OCI-M1 (cell line): ENCODE measurements at places on chromosomes 7 and 10.

GRCh38 chr10:70391654-70392053 is 9.2 kb upstream of the LRRC20 start:
- DNase-seq = peak; percentile 22

DNA sequence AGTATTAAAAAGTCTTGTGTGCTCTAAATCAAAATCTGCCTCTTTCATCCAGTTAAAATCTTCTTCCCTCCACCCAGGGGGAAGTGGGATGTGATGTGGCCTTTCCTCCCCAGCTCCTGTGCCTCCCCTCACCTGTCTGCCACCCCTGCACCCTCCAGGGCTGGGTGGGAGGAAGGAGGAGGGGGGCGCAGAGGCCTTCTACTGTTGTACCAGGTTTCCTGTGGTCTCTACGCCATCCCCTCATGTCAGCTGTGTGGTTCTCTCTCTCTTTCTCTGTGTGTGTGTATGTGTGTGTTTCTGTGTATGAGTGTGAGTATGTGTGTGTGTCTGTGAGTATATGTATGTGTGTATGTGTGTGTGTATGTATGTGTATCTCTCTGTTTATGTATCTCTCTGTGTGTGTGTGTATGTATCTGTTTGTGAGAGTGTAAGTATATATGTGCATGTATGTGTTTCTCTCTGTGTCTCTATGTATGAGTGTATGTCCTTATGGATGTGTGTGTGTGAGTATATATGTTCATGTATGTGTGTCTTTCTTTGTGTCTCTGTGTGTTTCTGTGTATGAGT is 45.5 kb upstream of the C10orf71 start:
- DNase-seq = no peak

DNA sequence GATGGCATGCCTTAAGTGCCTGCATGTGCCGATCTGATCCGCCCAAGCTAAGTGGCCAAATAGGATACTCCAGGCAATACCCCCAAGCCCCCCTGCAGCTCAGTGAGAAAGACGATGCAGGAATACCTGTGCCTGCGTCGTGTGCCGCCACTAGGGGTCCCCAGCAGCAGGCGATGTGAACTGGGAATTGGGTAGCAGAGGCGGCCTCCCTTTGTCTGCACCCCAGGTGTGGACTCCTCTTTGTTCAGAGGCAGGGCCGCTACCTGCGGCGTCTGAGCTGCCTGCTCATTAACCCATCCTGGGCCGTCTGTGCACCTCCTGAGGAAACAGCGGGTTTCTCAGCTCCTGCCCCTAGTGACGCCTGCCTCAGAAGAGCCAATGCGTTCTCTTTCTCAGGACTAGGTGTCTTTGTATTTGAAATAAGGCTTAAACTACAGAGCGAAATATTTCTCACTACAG is 4.8 kb upstream of the CHN2 start:
- peak; percentile 36 for DNase-seq

DNA sequence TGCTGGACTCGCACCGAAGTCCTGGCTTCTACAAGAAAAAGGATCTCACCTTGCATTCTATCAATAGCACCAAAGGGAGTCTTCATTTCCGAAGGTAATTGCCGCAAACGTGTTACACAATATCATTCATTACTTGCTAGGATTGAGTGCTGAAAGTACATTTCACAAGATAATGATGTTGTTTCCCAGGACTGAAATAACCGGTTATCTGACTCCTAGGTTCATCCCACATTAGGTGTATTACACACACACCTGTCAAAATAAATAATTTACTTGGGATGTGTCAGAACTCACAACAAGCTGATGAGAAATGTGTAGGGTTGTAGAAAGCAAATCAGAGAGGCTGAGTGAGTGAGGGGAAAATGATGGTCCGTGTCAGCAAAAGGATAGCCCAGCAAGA is 219.4 kb upstream of the RHOBTB1 start:
- no peak for DNase-seq

DNA sequence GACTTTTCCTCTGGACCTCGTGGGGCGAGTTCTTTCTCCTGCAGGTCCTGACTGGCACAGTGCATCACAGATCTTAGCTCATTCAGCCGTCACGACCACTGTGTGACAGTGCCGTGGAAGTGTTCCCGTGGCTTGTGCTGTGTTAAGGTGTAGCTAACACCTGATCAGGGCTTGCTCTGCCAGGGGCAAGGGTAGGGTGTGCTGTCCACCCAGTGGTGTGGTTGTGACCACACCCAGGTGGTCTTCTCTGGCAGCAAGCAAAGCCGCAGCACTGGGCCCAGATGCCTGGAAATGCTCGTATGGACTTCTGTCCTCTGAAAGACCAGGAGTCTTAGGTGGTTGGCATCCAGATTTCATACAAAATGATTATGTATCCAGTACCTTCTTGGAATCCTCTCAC is 86.2 kb downstream of the GLRX3 start:
- no peak for DNase-seq

GRCh38 chr7:24501009-24501408 is 72.2 kb upstream of the PALS2 start:
- no peak for DNase-seq

DNA sequence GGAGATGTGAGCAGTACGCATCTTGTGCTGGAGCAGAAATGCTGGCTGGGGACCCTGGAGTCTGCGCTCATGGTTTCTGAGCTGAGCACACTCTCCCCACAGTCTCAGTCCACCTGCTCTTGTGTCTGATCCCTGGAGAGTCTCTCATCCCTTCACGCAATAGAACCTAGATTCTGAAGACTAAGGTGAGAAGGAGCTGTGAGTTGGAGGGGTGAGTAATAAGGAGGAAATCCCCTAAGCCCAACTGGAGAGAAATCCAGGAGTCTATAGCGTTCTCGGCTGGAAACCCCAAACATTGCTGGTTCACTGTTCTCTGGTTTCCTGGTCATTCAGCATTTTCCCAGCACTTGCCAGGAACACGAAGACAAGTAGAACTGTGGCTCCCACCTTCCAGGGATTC is 68.3 kb upstream of the SMNDC1 start:
- no peak for DNase-seq

DNA sequence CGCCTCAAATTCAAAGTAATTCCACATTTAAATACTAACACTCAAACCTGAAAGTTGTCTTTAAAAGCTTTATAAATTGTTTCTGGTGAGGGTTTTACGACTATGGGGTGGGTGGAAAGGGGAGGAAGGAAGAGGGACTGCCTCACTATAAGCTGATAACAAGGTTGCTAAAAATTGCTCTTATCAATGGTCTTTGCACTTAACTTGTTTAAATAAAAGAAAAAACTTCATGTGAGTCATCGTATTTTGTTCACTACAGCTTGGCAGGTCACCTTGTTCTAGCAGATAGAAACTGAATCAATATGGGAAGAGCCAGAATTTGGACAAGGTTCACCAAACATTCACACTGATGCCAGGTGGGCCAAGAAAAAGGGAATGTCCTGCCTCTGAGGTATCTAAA is 129.2 kb downstream of the TES start:
- DNase-seq = peak; percentile 29

GRCh38 chr7:117135553-117135891 is 182.2 kb downstream of the ST7 start:
- no peak for DNase-seq

DNA sequence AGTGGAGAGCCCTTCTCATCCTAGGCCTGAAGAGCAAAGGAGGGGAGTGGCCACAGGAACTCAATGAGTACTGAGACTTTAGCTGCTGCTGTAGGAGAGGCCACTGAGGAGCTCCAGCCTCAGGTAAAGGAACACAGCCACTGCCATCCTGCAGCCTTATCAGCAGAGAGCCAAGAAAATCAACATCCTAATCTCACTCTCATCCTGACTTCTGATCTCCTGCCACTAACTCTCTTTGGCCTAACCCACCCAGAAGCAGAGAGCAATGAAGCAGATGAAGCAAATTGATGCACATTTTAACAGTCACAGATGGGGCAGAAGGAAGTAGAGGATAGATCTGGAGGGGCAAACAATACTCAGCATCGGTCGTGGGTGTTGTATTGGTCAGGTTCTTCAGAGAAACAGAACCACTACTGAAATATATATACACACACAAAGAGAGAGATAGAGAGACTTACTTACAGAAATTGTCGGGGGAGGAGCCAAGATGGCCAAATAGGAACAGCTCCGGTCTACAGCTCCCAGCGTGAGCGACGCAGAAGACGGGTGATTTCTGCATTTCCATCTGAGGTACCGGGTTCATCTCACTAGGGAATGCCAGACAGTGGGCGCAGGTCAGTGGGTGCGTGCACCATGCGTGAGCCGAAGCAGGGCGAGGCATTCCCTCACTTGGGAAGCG is 297.6 kb downstream of the MTERF1 start:
- no peak for DNase-seq

DNA sequence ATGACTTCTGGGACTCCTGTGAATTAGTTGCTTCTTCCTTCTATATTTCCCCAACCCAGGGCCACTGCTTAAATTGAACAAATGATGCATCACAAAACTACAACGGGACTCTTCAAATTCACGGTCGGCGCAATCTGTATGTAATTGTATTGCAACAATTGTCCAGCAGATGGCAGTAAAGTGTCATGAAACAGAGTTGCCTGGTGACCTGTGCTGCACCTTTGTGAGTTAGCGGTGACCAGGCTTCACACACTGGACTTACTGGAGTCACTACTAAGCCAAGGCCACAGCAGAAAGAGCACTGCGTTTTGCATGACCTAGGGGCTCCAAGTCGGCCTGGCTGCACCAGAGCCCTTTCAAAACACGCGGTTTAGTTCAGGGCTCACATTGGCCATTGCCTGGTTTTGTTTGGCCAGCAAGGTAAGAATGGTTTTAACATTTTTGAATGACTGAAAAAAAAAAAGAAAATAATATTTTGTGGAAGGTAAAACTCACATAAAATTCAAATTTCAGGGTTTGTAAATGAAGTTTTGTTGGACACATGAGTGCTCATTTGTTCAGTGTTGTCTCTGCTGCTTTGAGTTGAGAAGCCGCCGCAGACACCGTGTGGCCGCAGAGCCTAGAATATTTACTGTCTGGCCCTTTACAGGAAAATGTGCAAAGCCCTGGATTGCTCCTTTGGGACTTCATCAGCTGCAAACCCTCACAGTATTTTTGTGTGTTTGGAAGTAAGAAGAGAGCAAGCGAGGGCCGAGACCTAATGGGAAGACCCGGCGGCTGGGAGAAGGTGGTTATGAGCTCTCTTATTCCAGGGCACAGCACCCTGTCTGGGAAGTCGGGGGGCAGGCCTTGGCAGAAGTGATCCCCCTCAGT is 23.2 kb upstream of the ZNF32 start:
- peak; percentile 81 for DNase-seq

GRCh38 chr10:112767156-112767555 is 182.9 kb upstream of the TCF7L2 start:
- no peak for DNase-seq

DNA sequence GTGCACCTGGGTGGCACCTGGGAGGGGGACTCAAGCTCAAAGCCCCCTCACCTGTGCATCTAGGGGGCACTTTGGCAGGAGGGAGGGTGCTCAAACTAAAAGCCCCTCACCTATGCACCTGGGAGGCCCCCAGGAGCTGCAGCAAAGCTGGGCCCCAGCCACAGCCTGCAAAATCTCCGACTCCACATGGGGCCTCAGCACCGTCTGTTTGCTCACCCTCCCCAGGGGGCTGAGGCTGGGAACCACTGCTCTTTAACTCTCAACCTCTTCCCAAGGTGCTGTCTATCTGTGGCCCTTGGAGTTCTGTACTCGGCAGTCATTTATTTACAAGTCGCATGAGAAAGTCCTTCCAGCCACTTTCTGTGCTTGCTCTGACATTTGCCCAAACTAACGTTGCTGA is 458.4 kb downstream of the DNAJB6 start:
- DNase-seq = no peak

GRCh38 chr7:92904244-92905131 is 68.1 kb upstream of the CDK6 start:
- peak; percentile 100 for DNase-seq

GRCh38 chr7:121330053-121330833 is 1.4 kb downstream of the WNT16 start:
- DNase-seq = no peak

- DNase-seq = peak; percentile 53
These were observed 566.4 kb downstream of the GFRA1 start for GRCh38 chr10:115706488-115707076.

GRCh38 chr7:37826825-37827224 is 21.6 kb upstream of the NME8 start:
- no peak for DNase-seq

GRCh38 chr10:805620-806305 is 116.3 kb upstream of the DIP2C start:
- DNase-seq = no peak

DNA sequence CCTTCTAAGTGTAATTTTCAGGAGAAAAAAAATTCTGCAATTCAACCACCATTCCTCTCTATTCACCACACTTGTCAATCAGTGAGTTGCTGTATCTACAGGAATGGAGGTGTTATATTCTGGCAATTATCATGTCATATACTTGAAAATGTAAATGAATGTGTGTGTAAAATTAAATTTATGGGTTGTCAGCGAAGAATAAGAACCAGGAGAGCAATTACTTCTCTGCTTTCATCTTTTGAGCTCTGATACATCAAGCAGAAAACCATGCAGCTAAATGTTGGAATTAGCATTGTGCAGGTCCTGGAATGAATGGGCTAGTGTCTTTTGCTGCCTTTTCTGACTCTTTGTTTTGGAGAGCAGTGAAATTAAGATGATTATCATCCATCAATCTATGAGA is 207.6 kb downstream of the FOXP2 start:
- no peak for DNase-seq

DNA sequence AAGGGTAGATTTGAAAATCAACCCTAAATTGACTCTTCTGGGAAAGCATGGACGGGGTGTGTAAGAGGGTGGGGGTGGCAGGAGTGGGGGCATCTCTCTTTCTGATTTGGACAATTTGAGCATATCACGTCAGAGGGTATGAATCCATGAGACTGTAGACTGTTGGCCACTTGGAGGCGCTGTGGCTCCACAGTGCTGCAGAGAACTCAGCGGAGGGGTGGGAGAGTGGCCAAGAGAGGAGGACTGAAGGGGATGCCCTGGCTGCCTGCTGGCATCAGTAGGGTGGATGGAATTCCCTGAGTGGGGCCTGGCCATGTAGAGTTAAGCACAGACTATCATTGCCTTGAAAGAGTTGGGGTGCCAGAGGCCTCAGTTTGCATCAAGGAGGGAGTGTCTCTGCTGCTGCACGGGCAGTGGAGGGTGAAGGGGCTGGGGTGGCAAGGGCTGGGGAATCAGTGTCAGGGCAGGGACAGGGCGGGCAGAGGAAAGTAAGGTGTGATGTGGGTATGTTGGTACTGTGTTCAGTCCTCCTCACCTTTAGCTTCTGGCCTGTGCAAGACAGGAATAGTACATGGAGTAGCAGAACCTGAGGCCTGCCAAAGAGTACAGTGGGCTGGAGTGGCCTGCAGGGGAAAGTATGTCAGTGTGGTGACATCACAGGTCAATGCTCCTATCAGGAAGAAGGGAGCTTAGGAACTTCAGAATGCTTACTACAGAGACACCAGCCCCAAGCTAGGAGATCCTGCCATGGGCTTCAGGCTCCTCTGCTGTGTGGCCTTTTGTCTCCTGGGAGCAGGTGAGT is 133.5 kb upstream of the PRSS58 start:
- peak; percentile 41 for DNase-seq

- peak; percentile 82 for DNase-seq
These were observed 67.5 kb downstream of the NT5C2 start for GRCh38 chr10:103125323-103126267.

- peak; percentile 21 for DNase-seq
These were observed 26.5 kb upstream of the CNTNAP2 start for GRCh38 chr7:146090023-146090645.
